ENCODE measurements at places on chromosomes 1 and 21.

GRCh38 chr1:162372159-162373071, 4.2 kb downstream of the SPATA46 start:
- DNase-seq, result no peak

GRCh38 chr1:147826259-147826658, 65.9 kb upstream of the GJA5 start:
- no peak for DNase-seq

DNA sequence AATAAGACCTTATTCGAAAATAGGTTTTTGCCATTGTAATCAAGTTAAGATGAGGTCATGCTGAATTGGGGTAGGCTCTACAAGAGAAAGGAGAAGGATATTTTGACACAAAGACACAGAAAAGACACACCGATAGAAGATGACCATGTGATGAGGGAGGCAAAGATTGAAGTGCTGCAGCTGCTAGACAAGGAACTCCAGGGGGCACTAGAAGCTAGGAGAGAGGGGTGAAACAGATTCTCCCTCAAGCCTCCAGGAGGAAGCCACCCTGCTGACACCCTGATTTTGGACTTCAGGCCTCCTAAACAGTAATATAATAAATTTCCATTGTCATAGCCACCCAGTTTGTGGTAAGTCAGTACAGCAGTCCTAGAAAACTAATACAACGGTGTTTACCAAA, 506.8 kb upstream of the CAMK1G start:
- DNase-seq, result peak; percentile 10

DNA sequence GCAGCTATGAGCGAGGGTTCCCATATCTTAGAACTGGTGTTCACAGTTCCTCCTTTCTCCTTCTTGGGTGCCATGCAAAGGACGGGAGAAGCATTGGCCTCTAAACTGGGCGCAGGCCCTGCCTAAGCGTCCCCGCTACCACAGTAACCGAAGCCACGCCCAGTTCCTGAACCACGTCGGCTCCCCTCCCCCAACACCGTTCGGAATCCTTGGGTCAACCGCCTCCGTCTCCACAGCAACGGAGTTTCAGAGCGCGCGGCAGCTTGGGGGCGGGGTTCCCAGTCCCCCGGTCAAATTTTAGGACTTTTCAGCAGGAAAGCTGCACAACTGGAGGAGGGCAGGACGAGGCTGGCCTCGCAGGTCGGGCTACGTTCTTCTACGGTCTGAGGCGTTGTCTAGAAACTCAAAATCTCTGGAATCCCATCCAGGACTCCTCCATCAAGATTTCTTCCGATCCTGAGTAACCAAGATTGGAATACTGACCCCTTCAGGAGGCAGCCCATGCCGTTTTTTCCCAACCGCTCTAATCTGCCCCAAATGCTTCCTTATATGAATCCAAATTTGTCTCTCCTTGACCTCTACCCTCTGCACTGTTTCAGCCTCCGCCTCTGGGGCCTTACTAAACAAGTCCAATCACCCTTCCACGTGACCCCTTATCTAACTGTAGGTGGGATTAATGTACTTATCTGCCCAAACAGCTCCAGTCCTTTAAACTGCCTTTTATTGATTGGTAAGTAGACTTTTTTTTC, at the start of gene SPAG17:
SPAG17 (minus strand) TSS at position 145 of the 749 bp plus-strand sequence; CDS start at position 74, 71 bp downstream.
- peak; percentile 4 for DNase-seq

- DNase-seq, result no peak
Measured at GRCh38 chr1:6962996-6963911, 178.0 kb downstream of the CAMTA1 start.

- no peak for DNase-seq
Measured at GRCh38 chr1:214377886-214378285, 96.9 kb downstream of the SMYD2 start.

DNA sequence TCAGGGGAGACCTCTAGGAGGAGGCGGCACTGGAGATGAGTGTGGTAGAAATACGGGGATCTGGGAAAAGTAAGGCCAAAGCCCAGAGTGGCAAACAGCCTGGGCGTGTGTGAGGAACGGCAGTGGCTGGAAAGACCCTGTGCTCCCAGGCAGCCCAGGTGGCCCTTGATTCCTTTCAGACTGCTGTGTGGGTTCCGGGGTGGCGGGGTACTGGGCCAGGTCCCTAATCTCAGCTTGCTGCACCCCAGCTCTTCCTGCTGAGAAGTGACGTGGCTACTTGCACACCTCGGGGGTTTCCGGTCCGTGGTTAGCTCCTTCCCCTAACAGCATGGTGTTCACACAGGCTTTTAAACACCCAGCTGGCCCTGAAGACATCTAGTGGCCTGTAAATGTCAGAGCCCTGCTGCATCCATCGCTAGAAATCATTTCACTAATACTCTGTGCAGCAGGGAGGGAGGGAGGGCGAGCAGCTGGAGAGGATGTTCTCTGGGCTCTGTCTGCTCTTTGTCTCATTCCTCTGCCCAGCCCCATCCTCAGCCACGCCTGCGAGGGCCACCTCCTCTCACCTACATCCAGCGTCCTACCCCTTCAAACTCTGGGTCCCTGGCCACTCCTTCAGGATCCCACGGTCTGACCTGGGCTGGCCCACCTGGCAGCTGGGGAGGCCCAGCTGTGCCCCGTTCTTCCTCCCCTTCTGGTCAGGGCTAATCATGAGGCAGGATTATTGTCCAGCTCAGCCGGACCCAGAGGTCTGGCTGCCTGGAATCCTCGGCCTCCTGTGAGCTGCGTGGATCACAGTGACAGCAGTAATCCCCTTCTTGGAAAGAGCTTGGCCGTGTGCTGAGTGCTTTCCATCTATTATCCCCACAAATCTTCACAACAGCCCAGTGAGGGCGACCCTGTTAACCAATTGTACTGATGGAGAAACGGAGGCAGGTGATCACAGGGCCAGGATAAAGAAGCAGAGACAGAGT, 7.2 kb downstream of the ZDHHC18 start:
- DNase-seq, result no peak

GRCh38 chr1:174988986-174989385, 10.8 kb upstream of the CACYBP start:
- DNase-seq, result no peak
